ENCODE measurements at places on chromosomes 7 and 10.

GRCh38 chr10:92644921-92645320 lies 44.8 kb upstream of the HHEX start:
- DNase-seq: no peak

DNA sequence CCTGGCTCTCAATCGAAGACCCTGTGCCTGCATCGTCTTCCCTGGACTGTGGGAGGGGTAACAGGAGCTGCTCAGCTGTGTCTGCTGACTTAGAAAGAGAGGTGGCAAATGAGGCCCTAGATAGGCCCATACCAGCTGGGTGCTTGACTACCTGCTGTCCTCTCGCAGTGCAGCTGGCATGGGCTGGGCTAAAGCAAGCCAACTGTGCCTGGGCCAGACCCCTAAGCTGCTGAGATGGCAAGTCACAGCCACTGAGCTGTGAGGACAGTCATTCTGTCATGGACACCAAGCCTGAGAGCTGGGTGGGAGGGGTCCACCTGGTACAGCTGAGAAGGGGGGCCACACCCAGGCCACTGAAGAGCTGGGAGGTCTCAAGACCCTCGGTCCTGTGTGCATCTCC lies 45.8 kb upstream of the AQP1 start:
- no peak for DNase-seq

- DNase-seq: no peak
Observed at GRCh38 chr10:86163522-86164173, 202.9 kb downstream of the GRID1 start.

GRCh38 chr7:82109288-82109687 lies 334.3 kb downstream of the CACNA2D1 start:
- DNase-seq: no peak

DNA sequence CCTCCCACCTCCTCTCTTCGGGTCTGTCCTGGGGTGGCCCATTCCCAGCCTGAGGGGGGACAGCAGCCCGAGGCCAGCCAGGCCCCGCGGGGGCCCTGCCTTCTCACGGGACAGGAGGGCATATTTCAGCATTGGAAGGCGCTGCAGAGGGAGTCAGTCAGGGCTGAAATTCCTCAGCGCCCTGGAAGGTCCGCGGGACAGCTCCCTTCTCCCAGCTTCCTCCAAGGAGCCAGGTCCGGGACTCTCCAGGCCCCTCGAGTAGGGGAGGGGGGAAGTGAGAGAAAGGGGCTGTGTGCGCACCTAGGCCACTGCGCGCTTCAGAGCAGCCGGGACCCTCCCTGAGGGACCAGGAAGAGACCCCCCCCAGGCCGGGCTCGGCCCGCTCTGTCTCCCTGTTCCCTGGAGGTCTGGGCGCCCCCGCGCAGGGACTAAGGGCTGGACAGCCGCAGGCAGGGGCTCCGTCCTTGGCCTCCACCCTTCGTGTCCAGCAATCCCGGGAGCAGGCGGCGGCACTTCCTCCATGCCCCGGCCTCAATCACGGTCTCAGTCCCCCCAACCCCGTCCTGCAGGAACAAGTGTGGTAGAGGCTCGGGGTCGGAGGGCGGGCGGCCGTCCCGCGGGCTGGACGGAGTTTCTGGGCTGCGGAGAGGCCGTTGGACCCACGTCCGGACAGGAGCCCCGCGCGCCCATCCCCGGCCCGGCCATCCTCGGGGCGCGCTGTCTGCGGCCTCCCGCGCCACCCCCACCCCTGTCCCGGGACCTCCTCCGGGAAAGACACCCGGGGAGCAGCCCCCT lies 6.0 kb upstream of the ELFN1 start:
- peak; percentile 15 for DNase-seq

- no peak for DNase-seq
Observed at GRCh38 chr7:157009170-157009777, 1.2 kb downstream of the MNX1 start.

- peak; percentile 20 for DNase-seq
Observed at GRCh38 chr10:94546049-94546900, 687 bp downstream of the HELLS start.

- no peak for DNase-seq
Observed at GRCh38 chr7:66238773-66239466, 33.8 kb downstream of the TPST1 start.

GRCh38 chr7:127447326-127447945 lies 54.9 kb upstream of the ZNF800 start:
- peak; percentile 44 for DNase-seq

- DNase-seq: no peak
Observed at GRCh38 chr7:90850066-90850465, 253.9 kb downstream of the CDK14 start.

DNA sequence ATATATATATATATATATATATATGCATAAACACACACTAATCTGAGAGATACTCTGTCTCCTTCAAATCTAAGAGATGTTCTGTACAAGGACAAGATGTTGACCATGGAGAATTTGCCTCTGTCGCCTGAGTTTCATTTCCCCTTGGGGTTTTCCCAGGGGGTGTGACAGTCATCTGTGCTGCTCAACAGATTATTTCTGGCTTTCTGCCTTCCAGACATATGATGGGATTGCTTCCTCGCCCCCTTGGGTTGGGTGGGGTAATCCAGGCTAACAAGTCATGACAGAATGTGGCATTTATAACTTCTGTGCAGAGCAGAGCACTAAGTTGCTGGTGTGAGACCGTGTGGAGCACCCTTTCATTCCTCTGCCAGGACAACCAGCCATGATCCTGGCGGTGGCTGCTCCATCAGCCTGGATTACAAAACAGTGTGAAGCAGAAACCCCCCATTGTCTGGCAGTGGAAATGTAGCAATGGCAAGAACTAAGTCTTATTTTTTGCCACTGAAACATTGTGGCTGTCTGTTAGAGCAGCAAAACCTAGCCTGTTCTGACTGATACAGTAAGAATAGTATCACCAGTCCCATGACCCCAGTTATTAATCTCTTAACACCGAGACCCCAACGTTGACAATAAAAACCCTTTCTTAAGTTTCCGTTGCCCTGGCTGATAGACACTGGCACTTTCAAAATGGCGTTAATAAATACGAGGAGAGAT lies 13.7 kb upstream of the USP6NL start:
- DNase-seq: no peak

GRCh38 chr7:43108255-43109011 lies 4.0 kb upstream of the HECW1 start:
- peak; percentile 29 for DNase-seq

GRCh38 chr7:69246758-69247157 lies 351.5 kb upstream of the AUTS2 start:
- DNase-seq: no peak

GRCh38 chr10:16737420-16737819 lies 79.8 kb downstream of the RSU1 start:
- no peak for DNase-seq

All from activated T-cell treated with anti-CD3 and anti-CD28 coated beads, Interleukin-2, amount 50 U/mL, for 1 hour (primary cell).